Fibroblast of skin of left quadriceps (primary cell): ENCODE measurements at places on chromosomes 4 and X.

- DNase-seq: no peak
Observed at GRCh38 chrX:47518144-47518543, 35.1 kb upstream of the ZNF41 start.

GRCh38 chr4:159698336-159698735 lies 595.5 kb downstream of the RAPGEF2 start:
- peak; percentile 1 for DNase-seq

- no peak for DNase-seq
Observed at GRCh38 chrX:2965965-2966364, 36.8 kb upstream of the ARSD start.

DNA sequence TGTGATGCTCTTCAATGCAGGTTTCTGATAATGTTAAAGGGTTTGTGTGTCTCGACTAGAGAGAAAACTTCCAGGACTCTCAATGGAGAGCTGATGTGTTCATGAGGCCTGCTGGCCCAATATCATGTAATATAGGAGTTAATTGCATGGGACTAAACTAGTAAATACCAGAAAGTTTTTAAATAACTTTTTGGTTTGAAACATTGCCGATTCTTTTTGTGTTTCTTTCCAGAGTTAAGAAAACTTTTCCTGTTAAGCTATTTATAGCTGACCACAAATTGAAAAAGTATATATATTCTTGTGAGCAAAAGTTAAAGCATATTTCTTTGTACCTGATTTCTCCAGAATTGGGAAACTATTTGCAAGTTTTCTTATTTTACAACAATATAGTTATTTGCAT lies 49.7 kb downstream of the FAM9B start:
- no peak for DNase-seq

DNA sequence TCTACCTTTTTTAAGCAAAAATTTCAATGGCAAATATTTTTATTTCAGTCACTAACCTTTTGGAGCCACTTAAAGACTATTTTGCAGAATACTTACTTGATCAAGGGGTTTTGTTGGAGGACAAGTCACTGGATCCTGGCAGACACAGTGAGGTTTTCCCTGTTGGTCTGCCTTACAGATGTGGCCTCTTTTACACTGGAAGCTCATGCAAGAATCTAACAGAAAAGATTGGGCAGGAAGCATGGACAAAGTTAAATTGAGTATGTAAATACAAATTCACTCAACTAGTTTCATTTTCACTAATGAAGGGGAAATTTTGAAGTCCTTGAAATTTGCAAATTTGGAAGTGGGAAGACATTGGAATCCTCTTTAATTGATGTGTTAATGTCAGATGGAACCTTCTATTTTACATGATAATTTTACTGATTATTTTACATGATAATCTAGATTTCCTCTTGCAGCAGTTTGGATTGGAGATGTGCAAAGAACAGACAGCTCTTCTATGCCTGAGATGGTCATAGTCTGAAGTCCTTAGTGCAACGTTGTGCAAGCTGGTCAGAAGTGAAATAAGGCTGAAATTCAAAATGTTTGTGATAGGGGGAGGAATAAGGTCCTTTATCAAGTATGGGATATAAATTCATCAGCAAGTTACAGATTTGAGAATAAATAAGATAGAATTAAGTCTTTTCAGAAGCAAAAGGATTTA lies 38.4 kb downstream of the SPARCL1 start:
- no peak for DNase-seq

GRCh38 chr4:146110871-146111485 lies 64.5 kb upstream of the LSM6 start:
- DNase-seq: no peak

GRCh38 chr4:1512738-1513660 lies 106.8 kb upstream of the NKX1-1 start:
- DNase-seq: no peak

DNA sequence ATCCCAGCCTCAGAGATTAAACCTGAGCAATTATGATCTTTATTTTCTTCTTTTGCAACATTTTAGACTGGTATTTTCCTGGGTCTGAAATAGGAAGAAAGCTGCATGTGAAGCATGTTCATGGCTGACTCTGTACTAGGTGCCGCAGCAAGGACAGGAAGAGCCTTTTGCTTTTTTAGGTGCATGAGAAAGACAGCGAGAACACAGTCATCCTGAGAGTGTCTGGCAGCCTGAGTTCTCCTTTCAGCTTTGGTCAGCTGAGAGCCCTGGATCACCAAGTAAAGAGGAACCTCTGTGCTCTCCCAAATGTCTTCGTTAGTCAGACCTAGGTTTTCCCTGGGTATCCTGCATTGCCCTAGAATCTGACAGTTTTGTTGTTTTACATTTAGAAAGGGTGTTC lies 29.8 kb downstream of the FAM149A start:
- DNase-seq: no peak

DNA sequence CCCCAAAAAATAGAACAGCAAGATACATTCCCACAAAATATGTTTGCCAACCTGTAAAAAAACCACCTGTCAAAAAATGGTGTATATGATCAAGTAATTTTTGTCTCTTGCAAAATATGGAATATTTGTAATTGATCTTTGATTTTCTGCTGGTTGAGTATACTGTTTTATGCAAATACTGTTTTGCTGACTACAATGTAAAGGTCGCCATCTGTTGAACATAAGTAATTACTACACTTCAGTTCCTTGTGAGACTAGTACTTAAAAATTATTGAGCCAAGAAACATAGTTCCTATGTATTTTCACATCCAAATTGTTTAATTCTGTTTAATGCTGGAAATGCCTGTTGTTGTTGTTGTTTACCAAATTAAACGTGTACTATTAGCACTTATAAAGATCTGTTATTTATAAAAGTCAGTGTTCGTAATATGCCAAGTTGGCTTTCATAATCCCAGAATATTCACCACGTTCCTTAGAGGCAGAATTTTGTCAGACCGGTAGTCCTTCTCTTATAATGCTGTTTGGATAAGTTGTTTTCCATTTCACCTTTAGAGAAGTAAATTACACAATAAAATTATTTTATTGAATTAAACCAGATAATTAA lies 144.2 kb downstream of the PDLIM5 start:
- peak; percentile 34 for DNase-seq

DNA sequence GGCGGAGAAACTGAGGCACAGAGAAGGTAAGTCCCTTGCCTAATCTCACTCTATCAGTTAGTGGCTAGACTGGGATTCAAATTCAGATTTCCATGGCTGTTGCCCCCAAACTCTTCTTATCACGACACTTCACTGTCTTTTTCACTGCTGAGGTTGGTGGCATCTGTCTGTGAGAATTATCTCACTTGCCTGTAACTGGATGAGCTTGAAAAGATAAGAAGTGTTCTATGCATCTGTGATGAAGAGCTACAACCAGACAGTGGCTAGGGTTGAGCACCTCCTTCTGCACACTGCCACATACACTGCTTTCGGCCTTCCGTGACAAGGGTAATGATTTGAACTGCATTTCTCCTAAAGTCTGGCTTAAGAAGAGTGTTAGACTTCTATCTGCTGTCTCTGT lies 107.9 kb upstream of the TEX13D start:
- DNase-seq: no peak

GRCh38 chr4:147488556-147488955 lies 7.7 kb downstream of the EDNRA start:
- no peak for DNase-seq

GRCh38 chr4:48830706-48831531 lies at the start of gene OCIAD1:
Gene OCIAD1 (plus strand): TSS chr4:48831088. CDS start chr4:48832625, 1,537 bp downstream.
- DNase-seq: peak; percentile 98

- no peak for DNase-seq
Observed at GRCh38 chr4:29708473-29708872, 1011.7 kb upstream of the PCDH7 start.

- no peak for DNase-seq
Observed at GRCh38 chr4:2290974-2291704, 29.2 kb upstream of the MXD4 start.

- no peak for DNase-seq
Observed at GRCh38 chr4:118948545-118949144, 60.0 kb downstream of the SYNPO2 start.

DNA sequence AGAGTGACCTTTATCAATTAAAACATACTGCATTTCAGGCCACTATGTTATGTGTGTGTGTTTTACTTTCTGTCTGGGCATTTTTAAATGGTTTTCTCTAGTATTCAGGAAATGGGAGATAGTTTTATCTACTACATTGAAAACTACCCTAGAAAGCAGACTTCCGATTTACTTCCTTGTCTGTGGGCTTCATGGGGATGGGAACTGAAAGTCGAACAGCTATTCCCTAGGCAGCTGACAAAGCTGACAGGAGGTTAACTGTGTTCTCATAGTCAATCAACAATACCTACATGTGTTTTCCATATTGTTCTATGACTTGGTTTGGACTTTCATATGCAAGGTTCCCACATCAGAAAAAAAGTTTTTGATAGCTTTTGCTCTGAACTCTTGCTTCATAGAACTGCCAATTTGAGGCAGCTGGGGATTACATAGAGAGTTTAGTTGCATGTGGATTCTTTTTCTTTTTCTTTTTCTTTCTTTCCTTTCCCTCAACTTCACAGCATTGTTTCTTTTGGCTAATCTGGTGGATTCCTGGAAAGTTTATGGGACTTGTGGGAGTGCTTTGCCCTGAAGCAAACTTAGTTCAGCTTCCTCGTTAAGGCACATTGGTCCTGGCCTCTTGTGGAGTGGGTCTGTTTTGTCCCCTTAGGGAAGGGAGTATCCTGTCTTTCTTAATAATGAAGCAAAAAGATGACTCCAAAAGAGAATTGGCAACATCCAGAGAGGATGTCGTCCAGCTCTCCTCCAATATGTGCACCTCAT lies 327.1 kb upstream of the GIMD1 start:
- DNase-seq: no peak

- DNase-seq: no peak
Observed at GRCh38 chr4:121226362-121226761, 62.2 kb upstream of the TNIP3 start.

- DNase-seq: no peak
Observed at GRCh38 chr4:173367946-173368345, 2.8 kb upstream of the SAP30 start.

- DNase-seq: no peak
Observed at GRCh38 chr4:26670903-26671537, 87.1 kb downstream of the TBC1D19 start.

DNA sequence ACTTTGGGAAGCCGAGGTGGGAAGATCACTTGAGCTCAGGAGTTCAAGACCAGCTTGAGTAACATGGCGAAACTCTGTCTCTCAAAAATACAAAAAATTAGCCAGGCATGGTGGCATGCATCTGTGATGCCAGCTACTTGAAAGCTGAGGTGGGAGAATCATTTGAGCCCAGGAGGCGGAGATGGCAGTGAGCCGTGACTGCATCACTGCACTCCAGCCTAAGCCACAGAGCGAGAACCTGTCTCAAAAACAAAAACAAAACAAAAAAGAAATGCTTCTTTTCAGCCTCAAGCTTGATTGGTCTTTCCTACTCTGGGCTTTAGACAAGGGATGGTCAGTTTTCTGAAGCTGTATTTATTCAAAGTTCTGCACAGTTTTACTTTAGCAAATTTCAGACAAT lies 15.8 kb upstream of the DHRSX start:
- no peak for DNase-seq

DNA sequence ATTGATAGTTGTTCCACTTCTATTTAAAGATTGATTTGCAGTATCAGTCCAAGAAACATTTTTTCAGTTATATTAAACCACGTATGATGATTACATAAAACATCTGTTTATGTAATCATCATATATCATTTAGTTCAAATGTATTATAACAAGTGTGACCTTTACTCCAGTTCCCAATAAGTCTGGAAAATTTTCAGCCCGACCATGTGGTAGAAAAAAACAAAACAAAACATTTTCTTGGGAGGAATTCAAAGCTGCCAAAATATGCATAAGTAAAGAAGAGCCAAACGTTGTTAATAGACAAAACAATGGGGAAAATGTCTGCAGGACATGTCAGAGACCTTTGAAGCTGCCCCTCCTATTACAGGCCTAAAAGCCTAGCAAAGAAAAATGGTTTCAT lies 709.1 kb downstream of the FAT4 start:
- no peak for DNase-seq

DNA sequence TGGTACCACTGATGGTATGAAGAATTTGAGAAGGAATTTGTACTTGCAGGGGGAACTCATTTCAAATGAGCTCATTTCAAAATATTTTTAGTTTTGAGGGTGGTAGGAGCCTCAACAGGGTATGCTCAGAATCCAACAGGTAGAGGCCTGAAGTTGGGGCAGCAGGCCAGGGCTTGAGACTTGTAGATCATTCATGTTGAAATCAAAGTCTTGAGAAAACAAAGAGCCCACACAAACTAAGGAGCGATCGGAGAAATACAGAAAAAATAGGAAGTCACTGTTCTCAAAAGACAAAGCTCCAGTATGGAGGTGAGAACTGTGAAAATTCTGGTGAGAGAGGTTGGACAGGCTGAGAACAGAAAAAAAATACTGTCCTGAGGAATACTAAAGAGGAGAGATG lies 979 bp upstream of the SLC9A6 start:
- no peak for DNase-seq

DNA sequence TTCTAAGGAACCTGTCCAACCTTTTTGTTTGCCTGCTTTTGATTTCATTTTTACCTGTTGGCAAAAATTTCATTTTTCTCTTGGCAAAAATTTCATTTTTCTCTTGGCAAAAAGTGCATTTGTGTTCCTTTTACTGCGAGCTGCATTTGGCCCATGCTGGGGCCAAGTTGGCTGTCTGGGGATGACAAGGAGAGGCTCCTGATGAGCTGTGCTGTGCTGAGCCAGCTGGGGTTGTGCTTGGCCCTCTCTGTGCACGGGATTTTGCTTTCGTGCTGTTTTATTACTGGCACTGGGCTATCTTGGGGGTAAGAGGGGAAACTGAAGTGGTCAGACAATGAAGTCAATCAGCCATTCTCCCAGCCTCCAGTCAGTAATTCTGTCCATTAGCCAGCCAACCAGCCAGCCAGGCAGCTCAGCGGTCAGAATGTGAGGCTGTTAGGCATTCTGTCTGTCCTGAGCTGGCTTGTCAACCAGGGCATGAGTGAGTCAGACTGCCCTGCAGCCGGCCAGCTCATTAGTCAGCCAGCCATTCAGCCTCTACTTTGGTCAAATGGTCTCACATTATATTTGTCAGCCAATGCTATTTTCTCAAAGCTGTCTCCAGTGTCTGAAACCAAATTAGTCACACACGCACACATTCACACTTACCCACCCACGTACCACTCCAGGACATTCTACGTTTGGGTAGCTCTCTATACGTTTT lies 56.9 kb upstream of the PRPS1 start:
- no peak for DNase-seq

DNA sequence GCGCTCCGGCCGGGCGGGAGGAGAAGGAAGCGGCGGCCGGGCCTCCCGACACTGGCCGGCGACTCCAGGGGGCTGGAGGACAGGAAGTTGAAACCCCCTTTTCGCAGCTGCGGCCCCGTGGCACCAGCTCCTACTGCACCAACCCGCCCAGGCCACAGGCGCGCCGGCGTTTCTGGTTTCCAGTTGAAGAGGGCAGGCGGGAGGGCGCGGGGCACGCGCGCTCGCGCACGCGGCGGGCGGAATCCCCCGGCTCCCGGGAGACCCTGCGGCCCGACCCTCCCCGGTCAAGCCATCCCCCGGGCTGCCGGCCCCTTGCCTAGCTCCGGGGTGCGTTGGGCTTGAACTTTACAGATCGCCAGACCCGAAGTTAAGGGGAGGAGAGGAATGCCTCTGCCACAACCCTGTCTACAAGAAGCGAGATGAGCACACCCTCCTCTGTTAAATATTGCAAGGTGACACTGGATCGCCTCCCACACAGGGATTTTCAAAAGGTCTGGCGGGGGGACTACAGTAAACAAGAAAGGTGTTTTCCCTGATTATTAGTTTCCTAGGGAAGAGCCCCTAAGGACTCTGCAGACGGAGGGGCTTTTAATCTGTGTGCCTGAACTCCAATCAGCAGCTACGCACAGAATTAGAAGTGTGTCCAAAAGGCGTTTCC lies 1.4 kb downstream of the ELOVL6 start:
- no peak for DNase-seq

GRCh38 chr4:125357675-125358074 lies 42.9 kb downstream of the FAT4 start:
- DNase-seq: no peak

- peak; percentile 29 for DNase-seq
Observed at GRCh38 chrX:24902806-24903205, 113.0 kb downstream of the ARX start.
